ENCODE measurements at places on chromosomes 3 and 15.

DNA sequence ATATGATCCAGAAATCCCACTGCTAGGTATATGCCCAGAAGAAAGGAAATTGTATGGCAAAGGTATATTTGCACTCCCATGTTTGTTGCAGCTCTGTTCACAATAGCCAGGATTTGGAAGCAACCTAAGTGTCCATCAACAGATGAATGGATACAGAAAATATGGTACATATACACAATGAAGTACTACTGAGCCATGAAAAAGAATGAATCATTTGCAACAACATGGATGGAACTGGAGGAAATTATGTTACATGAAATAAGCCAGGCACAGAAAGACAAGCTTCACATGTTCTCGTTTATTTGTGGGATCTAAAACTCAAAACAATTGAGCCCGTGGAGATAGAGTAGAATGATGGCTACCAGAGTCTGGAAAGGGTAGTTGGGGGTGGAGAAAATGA, 55.5 kb upstream of the BDH1 start:
- no peak for DNase-seq

- DNase-seq: peak; percentile 88
These were observed 13.9 kb downstream of the NLGN1 start for GRCh38 chr3:173411375-173411973.

DNA sequence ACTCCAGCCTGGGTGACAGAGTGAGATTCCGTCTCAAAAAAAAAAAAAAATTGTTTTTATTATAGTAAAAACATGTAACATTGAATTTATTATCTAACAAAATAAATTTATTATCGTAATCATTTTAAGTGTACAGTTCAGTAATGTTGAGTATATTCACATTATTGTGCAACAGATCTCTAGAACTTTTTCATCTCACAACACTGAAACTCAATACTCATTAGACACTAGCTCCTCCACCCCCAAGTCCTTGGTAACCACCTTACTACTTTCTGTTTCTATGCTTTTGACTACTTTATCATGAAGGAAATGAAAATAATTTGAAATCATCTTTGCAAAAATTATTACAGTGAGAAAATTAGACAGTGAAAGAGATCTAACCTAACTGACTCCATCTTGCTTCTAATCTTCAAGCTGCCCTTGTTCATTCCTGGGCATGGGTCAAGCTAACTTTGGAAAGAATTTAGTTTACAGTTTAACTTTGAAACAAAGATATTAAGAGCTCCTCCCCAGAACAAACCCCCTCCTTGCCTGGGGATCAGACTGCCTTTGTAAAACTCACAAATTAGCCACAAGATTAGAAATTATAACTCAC, 15.0 kb upstream of the FYCO1 start:
- DNase-seq: no peak

DNA sequence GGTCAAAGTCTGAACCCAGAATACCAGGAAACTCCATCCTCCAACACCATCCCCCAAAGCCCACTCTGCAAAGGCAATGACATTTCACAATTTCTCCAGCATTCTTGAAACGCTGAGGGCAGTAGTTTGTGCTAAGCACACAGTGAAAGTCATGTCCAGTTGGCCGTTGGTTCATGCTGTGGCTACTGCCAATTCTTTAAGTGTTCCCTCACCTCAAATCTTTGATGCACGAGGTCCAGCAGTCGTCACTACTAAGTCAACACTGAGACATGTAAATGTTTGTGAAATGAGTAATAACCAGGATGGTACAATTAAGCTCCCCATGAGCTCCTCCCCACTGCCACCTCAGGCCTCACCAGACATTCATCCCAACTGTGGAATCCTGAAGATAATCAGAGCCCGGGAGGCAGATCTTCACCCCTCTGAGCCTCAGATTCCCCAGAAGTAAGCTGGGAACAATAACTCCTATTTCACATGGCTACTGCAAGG, 7.0 kb downstream of the SUCLG2 start:
- no peak for DNase-seq

DNA sequence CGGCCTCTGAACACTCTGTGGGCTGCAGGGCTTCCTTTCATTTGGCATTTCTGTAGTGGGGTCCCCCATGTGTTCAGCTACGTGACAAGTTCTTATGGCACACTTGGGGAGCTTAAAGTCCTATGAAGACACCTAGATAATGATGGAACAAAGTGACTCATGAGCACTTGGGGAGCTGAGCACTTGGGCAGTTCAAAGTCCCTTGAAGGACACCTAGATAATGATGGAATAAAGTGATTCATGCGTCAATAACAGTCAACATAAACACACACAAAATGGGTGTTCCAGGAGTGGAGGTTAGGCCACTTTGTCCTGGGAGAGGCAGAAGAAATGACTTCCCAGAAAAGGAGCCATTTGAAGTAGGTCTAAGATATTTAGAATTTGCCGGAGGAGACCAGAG, 66.6 kb downstream of the LDHAL6B start:
- no peak for DNase-seq

- no peak for DNase-seq
These were observed 103.8 kb upstream of the CHRM5 start for GRCh38 chr15:33864360-33865075.

DNA sequence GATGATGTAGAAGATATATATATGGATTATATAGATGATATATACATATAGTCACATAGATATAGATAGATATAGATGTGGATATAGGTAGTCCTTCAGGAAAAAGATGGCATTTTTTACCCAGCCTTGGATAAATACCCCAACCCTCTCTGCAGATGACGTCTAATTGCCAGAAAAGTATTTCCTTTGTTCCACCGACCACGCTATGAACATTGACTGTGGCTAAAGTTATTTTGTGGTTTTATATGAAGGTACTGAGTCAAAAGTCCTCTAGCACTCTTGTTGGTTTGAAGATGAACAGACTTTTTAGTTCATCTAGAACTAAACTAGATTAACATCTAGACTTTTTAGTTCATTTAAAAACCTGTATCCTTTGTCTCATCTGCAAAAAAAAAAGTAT, 207.7 kb downstream of the PLOD2 start:
- DNase-seq: no peak

DNA sequence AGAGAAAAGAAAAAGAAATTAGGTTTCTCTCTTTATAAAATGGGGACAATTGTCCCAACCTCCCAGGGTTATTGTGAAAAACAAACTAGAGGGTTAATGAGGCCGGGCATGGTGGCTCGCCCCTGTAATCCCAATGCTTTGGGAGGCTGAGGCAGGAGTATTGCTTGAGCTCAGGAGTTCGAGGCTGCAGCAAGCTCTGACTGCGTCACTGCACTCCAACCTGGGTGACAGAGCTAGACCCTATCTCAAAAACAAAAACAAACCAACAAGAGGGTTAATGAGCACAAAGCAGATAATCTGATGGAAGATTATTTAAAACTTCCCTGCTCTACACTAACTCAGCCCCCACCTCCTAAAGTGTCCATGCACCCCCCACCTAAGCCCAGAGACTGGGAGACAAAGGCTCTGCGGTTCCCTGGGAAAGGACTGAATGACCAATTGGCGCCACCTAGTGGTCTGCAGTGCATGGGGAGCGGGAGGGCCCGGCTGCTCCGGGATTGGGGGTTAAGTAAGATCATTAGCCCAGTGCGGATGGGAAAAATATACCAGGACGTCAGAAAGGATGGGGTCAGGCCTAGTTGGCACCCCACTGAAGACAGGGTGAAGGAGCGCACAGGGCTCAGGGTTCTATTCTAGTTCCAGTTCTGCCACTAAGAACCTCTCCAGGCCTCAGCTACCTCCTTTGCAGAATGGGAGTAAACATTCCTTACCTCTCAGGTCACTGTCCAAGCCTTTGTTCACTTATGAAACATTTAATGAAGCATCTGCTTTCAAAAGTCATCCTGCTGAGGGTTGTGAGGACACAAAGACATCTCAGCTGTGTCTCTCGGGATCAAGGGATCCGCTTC, 15.6 kb downstream of the PIF1 start:
- peak; percentile 17 for DNase-seq

DNA sequence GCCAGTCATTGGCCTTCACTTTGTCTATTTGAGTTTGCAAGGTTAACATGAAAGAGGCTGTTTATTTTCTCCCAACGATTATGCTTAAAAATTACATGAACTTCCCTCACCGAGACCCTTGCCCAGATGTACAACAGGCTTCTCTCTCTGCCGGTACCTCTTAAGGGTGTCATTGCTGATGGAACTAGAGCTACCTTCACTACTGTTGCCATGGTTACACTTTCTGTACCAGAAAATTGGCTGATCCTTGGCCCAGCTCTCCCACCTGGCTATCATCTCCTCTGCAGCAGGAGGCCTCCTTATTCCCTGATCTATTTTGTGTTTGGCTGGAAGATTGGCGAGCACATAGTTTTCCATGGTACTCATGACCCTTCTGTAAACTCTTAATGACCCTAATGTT, 24.0 kb upstream of the LIPC start:
- peak; percentile 12 for DNase-seq

DNA sequence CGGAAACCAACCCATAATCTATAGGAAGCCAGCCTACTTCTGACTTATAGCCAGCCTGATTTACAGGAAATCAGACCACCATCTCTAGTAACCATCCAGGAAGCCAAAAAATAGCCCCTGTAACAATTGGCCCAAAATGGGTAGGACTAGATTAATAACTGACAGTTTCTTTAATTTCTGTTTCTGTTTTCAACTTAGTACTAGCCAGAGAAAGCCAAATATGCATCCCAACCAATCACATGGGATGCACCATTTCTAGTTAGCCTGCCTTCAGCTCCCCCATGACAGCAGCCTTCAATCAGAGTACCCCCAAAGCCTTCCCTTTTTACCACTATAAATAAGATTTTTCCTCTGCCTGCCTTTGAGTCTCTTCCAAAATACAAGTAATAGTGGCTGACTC, 239.1 kb upstream of the GADL1 start:
- no peak for DNase-seq

GRCh38 chr15:47972738-47973137, 148.1 kb upstream of the SLC24A5 start:
- no peak for DNase-seq

DNA sequence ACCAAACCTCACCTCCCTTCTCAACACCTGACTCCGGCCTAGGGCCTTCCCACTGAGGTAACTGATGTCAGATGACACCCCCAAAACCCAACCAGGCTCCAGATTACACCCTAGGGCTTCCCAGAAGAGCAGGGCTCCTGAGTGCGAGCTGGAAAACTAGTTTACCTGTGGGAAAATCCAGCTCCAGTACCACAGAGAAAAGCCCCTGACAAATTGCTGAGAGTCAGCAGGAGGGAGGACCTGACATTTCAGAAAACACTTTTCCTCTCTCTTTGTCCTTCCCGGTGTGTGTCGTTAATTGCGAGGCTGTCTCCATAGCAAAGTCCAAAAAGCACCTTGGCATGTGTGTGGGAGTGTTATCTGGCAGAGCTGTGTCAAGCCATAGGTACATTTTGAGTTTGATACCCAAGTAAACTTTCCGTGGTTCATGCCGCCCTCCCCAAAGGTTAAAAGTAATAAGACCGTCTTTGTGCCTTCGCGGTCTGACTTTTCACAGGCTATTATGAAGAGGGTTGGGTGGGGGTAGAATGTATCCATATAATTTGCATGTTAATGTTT, 79.8 kb upstream of the FNDC3B start:
- DNase-seq: no peak

DNA sequence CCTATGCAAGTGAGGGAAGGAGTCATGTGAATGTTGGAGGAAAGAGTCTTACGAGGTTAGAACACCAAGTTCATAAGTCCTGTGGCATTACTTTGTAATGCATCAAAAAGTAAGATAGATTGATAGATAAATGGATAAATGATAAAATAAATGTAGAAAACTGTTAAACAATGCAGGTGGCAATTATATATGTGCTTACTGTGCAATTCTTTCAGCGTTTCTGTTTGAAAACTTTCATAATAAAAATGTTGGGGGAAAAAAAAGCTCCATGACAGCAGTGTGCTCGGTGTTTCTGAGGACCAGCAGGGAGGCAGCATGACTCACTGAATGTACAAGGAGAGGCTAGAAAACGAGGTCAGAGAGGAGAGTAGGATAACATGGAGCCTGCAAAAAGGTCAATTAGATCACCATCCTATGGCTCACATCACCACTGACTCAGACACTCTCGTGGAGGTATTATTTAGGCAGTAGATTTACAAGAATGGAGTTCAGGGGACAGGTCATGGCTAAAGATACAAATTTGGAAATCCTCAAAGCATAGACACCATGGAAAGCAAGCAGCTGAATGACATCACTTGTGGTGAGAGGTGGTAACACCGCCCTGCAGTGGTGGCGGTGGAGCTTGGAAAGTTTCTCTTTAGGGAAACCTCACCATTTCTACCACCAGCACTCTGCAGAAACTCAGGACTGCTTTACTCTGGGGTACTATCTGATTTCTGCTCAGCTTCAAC, 219.8 kb downstream of the CTNNB1 start:
- no peak for DNase-seq

- DNase-seq: no peak
These were observed 134.3 kb downstream of the GLDN start for GRCh38 chr15:51475736-51476135.

GRCh38 chr15:43086551-43086950, 19.3 kb downstream of the UBR1 start:
- no peak for DNase-seq

- no peak for DNase-seq
These were observed 11.1 kb downstream of the RAD18 start for GRCh38 chr3:8952130-8952529.

DNA sequence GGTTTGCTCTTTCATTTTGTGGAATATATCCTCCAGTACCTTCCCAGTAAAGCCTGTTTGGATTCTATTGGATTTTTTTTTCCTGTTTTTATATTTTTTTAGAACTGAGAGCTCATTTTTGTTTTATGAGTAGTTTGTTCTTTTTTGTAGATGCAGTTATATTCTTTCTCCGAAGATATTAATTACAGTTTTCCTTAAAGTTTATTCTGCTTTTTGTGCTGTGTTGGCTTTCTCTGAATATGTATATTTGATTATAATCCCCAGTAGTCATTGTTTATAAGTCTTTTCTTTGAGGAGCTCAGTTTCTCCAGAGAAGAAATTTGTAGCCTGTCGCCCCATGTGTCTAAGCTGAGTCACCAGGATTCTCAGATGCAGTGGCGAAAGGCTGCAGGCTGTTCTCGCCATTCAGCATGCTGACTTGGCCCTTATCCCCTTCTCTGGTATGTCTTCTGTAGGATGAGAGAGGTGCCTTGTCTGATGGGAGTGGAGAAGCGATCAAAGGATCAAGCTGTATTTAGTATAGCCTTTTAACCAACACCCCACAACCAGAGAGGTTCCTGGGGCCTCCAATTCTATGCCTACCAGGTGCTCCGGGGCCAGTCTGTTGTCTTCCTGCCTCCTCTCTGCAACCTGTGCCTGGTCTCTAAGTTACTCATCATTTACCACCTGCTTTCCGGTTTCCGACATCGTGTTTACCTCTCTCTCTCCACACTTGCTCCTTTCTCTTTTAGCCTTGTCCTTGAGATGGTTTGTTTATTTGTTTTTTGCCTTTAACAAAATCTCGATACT, 31.7 kb upstream of the MFSD1 start:
- DNase-seq: no peak

Measured in DMS79 treated with DMSO at 0.1 percent for 48 hours (cell line).